ENCODE measurements at places on chromosomes 5 and 9.

- no peak for DNase-seq
Observed at GRCh38 chr5:180463916-180464602, 30.1 kb upstream of the CNOT6 start.

DNA sequence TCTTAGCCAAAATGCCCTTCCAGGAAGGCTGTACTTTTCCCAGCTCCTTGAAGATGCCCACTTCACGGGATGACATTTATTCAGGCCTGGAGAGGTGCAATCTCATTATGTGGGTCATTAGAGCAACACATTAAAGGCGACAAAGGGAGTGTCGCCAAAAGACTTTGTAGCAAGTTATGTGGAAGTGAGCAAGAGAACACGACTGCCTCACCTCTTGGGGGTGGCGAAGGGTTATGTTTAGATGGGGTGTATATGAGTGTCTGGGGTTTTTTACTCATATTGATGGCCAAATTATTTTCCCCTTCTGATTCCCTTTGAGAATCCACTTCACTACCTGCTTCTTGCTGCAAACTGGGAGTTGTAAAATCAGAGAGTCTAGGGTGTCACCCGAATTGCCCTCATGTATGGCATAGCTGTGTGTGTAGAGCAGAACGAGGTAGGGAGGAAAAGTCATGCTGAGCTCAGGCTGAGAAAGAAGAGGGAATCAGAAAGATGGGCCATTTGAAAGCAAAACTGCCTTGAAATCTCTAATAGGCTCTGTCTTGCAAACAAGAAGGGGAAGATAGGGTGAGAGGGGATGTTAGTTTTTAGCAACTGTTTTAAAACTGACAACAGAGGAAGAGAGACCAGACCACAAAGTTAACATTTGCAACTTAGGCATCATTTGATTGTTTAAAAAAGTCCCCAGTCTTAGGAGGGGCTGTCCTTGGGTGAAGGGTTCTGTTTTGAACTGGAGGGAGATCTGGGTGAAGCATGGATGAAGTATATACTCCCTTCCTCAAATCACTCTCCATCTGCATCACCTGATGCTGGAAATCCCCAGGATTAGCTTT lies 97.1 kb upstream of the IL12B start:
- no peak for DNase-seq

- DNase-seq = no peak
Observed at GRCh38 chr5:174282391-174282790, 236.9 kb downstream of the NSG2 start.

DNA sequence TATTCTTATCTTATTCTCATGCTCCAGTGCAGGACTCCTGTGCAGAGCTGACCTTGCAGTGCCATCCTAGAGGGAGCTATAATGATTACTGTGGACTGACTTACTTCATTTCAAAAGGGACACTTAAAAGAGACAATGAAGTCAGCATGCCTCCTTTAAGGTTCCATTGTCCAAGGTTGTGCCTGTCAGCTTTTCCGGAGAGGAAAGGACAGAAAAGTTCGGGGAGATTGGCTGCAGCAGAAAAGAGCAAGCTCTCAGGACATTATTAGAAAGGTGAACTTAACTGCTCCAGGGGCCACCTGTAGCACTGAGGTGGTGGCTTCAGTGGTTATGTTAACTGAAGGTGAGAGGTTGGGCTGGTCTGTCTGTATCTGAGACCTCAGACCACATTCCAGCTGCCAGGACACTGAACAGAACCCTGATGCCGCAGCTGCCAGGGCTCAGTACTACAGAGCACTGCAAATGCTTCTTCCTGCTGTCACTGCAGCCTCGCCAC lies 112.9 kb downstream of the ST8SIA4 start:
- DNase-seq = no peak

GRCh38 chr5:151694035-151694485 lies 7.3 kb upstream of the SPARC start:
- no peak for DNase-seq

DNA sequence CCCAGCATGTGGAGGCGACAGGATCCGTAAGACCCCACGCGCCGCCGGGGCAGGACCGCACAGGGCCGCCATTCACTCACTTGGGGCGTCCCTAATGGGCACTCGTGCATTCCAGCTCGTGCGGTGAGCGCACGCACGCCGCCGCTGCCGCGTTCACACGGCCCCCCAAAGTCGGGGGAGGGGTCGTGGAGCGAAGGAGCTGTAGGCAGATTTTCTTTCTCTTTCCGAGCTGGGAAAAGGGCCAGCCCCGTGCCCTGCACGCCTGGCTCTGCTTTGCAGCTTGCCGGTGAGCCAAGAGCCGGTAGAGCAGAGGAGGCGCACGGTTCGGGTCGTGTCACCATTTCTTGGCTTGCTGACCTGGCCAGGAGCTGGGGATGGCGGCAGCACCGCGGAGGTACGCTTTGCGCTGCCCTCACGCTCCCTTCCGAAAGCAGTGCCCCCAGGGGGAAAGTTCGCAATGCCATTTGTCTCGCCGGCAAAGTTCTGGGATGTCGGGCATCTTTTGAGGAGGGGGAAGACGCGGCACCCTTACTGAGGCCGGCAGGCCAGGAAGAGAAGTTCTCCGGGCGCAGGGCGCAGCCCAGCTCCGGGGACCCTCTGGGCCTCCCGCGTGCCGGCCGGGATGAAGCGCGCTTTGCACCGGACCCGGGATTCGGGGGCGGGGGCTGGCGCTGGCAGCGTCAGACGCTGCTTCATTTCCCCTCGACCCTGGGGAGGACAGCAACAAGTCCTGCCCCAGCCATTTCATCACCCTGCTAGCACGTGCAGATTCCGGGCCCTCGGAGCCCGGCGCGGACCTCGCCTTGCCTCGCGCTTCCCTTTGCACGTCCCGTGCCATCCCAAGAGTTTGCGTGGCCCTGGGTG lies 898 bp downstream of the STC2 start:
- no peak for DNase-seq

DNA sequence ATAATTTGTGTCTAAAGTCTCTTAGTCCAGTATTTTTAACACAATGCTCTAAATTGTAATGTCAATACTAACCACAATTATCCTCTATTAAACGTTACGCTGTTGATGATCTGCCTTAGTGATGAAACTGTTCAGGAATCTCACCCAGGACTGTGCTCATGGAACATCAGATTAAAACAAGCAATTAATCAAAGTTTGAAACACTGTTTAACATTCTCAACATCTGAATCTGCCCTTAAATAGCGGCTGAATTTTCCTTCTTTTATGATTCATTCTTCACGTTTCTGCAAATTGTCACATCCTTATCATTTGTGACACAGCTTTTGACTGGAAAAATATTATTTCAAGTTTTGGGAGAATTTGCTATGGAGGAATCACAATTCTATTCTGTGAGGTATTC lies 113.8 kb downstream of the MARCHF11 start:
- no peak for DNase-seq

DNA sequence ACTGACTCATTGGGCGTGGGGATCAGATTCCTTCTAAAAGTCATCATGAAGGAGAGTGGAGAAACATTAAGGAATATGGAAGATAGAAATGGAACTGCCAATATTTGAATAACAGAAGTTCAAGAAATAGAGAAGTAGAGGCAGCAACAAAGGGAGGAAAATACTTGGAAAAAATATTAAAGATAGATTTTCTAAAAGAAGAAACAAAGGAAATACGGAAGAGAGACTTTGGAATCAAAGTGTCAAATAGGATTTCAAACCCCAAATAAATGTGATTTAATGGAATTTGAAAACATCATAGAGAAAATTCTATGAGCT lies 605.1 kb upstream of the KLF4 start:
- no peak for DNase-seq

- no peak for DNase-seq
Observed at GRCh38 chr9:130101915-130102314, 48.2 kb downstream of the GPR107 start.

- DNase-seq = no peak
Observed at GRCh38 chr9:125651576-125652232, 55.3 kb downstream of the MAPKAP1 start.

- peak; percentile 24 for DNase-seq
Observed at GRCh38 chr5:32711362-32711680, 200 bp downstream of the NPR3 start.

GRCh38 chr5:159448-160172 lies 31.7 kb upstream of the LRRC14B start:
- DNase-seq = peak; percentile 27
